ENCODE measurements at places on chromosomes 4 and X.

DNA sequence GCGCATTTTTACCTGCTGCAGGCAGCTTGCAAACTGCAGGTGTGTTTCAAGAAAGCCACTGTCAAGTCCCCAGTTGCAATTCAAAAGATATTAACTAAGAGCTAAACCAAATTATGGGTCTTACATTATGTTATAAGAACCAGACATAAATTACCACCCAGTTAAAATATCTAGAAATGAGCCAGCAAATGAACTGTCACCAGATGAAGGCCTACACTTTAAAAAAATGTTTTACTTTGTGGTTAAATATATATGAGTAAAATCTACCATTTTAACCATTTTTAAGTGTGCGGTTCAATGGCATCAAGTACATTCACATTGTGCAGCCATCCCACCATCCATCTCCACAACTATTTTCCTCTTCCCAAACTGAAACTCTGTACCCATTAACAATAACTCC is 32.0 kb upstream of the TMEM131L start:
- no peak for DNase-seq

DNA sequence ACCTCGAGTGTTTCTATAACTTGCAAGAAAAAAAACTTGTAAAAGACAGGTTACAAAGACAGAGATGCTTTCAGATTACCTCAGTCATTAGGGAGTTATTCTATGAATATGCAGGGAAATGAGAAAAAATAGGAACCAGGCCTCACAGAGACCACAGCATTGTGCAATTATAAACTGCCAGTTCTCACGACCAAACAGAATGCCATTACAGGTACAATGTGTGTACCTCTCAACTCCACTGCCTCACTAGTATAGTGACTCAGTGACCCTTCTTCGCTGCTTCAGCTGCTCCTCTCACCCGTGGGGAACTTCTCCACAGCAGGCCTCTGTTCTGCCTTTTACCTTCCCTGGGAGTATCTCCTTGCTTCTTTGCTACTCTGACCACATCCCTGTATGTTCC is 2.3 kb upstream of the HTATSF1 start:
- DNase-seq, result no peak

DNA sequence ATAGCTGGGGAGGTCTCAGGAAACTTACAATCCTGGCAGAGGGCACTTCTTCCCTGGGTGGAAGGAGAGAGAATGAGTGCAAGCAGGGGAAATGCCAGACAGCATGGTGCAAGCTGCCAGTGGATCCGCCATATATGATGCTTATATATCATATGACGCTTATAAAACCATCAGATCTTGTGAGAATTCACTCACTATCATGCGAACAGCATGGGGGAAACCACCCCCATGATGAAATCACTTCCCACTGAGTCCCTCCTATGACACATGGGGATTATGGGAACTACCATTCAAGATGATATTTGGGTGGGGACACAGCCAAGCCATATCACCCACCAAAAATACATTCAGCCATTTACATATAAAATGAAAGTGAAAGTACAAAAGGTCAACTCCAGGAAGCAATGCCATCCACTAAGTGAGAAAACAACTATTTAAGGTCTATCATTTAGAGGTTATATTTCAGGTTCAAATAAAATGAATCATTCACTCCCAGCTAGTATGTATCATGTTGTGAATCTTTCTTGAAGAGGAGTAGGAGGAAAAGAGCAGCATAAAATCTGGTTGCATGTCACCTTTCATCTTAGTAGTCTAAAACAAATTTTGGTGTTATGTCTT is 20.3 kb upstream of the DYNLT3 start:
- DNase-seq, result no peak

DNA sequence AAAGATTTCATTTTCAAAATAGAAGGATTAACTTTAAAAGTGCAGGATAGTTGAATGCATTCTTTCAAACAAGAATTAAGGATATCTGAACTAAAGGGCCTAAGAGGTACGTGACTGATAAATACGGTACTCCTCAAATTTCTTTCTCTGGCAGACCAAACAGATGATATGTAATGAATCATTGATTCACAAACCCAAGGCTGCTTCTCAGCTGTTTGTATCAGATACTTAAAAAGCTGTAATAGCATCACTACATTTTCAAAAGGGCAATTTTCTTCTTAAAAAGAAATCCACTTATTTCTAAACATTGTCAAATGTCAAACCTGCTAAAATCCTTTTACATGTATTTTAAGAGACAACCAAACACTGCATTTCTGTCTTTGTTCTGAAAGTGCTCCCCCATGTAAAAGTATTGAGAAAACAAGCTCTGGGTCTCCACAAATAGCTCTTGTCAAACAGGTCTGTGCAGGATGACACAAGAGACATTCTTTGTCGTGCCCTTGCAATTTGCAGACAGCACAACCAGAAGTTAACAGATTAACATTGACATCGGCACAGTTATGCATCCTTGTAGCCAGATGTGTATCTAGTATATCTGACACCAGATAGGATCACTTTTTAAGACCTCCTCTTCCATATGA is 82.0 kb downstream of the MANBA start:
- no peak for DNase-seq

- no peak for DNase-seq
These were observed 241.3 kb upstream of the SFRP2 start for GRCh38 chr4:154030152-154030551.

Data from SW 1271 (cell line).